ENCODE measurements at places on chromosomes 16 and 17.

- DNase-seq: no peak
These were observed 109.6 kb downstream of the KCNJ2 start for GRCh38 chr17:70278844-70279462.

DNA sequence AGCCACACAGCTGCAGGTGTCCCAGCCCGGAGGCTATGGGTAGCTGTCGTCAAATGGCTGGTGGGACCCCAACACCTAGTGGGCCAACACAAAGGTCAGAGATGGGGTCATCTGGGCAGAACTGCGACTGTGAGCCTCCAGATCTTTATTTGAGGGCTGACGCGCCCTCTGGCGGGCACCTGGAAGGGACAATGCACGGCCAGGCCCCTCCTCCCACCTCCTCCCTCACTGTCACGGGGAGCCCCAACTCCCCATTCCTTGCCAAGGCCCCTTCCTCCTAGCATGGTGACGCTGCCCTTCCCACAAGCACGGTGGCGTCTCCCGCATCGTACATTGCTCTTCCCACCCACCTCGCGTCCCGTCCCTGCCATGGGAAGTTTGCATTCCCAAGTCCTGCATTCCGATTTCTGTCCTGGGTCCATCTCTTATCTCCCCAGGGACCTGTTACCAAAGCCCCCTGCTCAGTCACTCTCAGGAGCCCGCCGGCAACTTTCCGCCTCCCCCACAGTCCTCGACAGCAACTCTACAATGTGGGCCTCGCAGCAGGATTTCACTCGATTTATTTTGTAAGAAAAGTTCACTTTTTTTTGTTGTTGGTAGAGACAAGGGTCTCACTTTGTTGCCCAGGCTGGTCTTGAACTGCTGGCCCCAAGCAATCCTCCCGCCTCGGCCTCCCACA is 1.0 kb downstream of the TLE7 start:
- DNase-seq: no peak

- DNase-seq: no peak
These were observed 12.1 kb downstream of the CA5A start for GRCh38 chr16:87924041-87924810.

- DNase-seq: no peak
These were observed 344.5 kb downstream of the SEC14L1 start for GRCh38 chr17:77485089-77485833.

GRCh38 chr16:977081-977701 is 4.4 kb upstream of the SOX8 start:
- DNase-seq: no peak

- DNase-seq: no peak
These were observed 30.8 kb downstream of the PLD6 start for GRCh38 chr17:17175340-17175739.

- DNase-seq: no peak
These were observed 7.8 kb downstream of the CTF1 start for GRCh38 chr16:30904114-30904780.

DNA sequence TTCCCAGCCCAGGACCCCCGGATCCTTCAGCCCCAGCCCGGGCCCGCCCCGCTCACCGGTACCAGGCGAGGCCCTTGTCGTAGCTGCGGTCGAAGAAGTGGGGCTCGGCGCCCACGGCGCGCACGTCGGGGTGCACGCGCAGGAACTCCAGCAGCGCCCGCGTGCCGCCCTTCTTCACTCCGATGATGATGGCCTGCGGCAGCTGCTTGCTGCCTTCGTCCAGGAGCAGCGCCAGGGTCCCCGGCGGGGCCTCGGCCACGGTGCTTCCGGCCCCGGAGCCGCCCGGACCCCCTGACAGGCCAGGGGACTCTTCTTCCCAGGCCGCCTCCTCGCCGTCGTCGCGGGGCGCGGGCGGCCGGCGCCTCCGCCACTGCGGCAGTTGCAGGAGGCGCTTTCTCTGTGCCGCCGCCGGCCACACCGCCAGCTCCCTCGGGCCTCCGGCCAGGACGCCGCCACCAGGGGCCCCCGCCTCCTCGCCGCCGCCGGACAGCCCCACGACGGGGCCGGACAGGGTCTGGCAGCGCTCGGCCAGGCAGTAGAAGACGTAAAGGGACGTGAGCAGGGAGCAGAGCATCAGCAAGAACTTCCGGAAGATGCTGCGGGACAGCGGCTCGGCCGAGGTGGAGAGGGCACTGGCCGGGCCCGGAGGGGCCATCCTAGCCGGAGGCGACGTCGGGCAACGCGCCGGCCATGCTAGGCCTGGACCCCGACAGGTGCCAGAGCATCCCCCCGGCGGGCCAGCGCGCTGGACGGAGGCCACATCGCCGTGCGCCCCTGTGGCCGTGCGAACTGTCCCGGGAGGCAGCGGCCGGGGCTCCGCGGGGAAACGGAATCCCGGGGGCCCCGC is 1.0 kb downstream of the HS3ST3A1 start:
- DNase-seq: no peak

GRCh38 chr17:6779411-6779810 is 3.4 kb downstream of the FBXO39 start:
- no peak for DNase-seq

DNA sequence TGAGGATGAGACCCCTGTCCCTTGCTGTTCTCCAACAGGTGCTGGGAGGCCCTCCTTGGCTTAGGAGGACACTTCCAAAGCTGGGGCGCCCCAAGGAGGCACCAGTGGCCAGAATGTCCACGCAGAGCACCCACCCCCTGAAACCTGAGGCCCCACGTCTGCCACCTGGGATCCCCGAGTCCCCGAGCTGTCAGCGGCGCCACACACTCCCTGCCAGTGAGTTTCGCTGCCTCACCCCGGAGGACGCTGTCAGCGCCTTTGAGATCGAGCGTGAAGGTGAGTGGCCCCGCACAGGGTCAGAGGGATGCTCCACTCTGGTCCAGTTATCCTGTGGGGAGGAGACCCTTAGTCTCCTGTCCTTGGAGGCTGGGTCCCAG is 1.2 kb downstream of the AANAT start:
- no peak for DNase-seq

- no peak for DNase-seq
These were observed 14.7 kb upstream of the PLLP start for GRCh38 chr16:57299009-57299718.

- no peak for DNase-seq
These were observed 115.3 kb downstream of the OR1D5 start for GRCh38 chr17:2947996-2948550.

GRCh38 chr17:11823862-11824261 is 173.4 kb downstream of the ZNF18 start:
- no peak for DNase-seq

DNA sequence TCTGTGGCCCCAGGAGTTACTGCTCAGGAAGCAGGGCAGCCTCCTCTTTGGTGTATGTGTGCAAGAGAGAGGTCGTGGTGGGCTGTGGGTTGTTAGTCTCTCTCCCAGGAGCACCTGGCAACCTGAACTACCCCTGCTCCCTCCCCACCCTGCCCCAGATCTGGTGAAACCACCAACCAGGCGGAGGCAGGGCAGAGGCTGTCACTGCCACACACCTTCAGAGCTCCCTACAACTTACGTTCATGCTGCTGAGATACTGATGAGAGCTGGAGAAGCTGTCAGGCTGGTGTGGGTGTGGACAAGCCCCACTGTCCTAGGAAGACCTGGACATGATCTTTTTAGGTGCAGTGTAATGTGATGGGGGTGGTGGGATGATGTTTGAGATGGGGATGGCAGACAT is 24.3 kb downstream of the GOSR2 start:
- no peak for DNase-seq

GRCh38 chr17:61463316-61464129 is 11.3 kb downstream of the TBX4 start:
- DNase-seq: no peak

GRCh38 chr16:27355610-27356009 is 41.8 kb downstream of the IL4R start:
- peak; percentile 35 for DNase-seq

- no peak for DNase-seq
These were observed 68.9 kb upstream of the NFAT5 start for GRCh38 chr16:69496896-69497295.

GRCh38 chr16:56871172-56871593 is 6.2 kb downstream of the SLC12A3 start:
- no peak for DNase-seq

DNA sequence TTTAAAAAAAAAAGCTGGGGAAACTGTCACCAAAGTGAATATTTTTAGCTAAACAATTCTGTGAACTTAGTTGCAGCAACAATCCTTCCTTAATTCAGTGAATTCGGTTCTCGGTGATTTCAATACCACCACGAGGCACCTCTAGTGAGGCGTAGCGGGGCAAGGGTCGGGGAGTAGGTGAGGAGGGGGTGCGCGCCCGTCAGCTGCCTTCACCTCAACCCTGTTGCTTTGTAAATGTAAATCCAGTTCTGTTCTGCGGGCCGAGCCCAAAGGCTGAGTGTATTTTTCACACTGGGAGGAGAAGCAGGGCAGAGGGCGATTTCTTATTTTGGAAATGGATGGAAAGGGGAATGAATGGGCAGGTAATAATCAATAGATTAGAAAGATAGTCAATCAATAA is 17.4 kb downstream of the SALL1 start:
- DNase-seq: no peak

GRCh38 chr17:67066717-67067116 is 22.4 kb downstream of the CACNG1 start:
- no peak for DNase-seq

DNA sequence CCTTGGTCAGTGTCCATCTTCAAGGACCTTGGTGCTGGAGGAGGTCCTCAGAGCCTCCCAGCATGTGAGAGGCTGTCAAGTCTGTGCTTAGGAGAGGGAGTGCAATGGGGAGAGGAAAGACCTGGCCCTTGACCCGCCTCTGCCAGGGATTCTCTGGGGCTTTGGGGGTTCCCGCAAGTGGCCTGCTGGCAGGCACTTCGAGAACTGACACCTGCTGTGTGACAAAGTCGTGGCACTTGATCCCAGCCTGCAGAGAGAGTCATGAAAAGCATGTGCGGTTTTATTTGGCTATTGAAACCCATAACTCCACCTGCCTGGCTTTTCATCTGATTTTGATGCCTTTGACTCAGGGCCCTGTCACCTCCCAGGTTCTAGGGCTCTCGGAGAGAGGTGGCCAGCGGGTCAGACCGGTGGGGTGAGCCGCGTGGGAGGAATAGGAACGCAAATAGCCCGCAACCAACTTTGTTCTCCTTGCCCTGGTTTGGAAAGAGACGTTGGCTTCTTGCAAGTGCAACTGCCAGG is 42.8 kb upstream of the GSE1 start:
- DNase-seq: peak; percentile 43

GRCh38 chr17:82108496-82108945 is 10.5 kb upstream of the FASN start:
- DNase-seq: no peak

- no peak for DNase-seq
These were observed at the start of gene ADORA2B for GRCh38 chr17:15944759-15945526. Gene ADORA2B (plus strand): TSS chr17:15945130. CDS start chr17:15945249, 119 bp downstream.

- DNase-seq: peak; percentile 7
These were observed 527 bp upstream of the MGAT5B start for GRCh38 chr17:76867578-76868175.

- no peak for DNase-seq
These were observed 23.2 kb downstream of the SLC7A6OS start for GRCh38 chr16:68287276-68288251.

GRCh38 chr16:83808573-83809014 is 816 bp downstream of the HSBP1 start:
- no peak for DNase-seq

DNA sequence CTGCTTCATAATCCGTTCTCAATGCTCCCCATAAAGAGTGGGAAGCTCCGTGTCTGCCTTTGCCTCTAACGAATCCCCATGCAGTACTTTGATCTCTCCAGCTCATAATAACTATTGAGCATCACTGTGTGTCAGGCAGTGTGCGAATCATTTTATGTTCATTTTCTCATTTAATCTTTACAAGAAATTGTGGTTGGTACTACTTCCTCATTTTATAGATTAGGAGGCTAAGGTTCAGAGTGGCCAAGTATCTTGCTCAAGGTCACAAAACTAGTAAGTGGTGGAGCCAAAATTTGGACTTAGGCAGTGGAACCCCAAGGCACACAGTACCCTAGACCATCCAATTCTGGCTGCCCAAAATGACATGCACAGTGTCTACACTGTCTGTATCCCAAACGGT is 44.8 kb downstream of the ABCC12 start:
- no peak for DNase-seq

DNA sequence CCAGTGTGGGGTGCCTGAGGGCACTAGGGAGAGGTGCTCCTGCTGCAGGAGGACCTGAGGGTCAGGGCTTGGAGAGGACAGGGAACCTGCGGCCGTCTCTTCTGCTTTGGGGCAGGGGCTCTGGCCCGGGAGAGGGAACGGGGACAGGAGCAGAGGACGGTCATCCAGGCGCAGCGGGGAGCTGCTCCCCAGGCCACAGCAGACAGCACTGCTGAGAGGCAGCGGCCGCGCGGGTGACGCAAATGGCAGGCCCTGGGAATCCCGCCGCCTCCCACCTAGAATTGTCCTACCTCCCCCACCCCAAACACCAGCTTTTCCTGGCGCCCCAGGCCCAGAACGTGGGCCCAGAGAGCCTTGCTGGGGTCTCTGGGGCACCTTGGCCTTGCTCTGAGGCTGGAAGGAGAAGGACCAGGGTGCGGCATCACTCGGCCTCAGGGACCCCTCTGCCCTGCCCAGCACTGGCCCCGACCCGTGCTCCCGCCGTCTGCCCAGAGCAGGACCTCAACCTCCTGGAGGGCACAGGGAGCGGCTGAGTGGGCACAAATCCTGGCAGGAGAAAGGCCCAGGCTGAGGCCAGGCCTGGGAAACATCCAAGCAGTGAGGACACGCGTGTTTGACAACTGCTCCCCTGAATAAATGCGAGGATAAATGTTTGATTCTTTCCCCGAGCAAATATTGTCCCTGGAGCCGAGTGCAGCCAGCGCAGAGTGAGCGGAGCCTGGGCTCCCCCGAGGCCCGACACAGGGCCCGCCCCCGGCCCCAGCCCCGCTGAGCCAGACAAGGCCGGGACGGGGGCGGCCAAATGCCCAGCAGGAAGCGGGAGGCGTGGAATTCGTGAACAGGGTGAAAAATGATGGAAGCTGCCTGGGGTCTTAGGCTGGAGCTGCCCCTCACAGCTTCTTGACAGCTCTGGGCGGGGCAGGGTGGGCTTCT is 8.5 kb downstream of the SSTR5 start:
- no peak for DNase-seq

DNA sequence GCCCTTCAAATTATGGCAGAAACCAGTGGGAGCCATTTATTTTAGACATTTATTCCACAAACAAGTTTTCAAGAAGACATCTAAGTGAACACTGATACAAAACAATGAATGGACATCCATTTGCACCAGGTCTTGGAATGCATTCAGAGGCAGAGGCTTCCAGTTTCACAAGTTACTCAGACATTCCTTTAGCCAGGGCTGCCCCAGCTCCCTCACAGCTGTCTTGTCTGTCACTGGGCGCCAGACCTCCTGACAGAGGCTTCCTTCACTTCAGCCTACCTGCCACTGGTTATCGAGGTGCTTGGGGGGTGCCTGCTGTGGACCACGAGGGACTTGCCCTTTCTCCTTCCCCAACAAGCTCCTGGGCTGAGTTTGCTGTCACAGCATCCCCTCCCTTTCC is 19.2 kb downstream of the AQP8 start:
- no peak for DNase-seq

- no peak for DNase-seq
These were observed 17.9 kb upstream of the AP1G1 start for GRCh38 chr16:71826533-71827017.

Data from CD4-positive, alpha-beta T cell (primary cell).